Immature natural killer cell (primary cell): ENCODE measurements at places on chromosomes 6 and 20. TPM values are rescaled to one million over a fixed set of nuclear protein-coding genes. Genes with fewer than 3 reads are reported as not detected.
A peak's percentile ranks its signal among the peaks of the same experiment; 100 is the strongest.

GRCh38 chr6:107399935-107400334 lies 59.4 kb downstream of the PDSS2 start:
- DNase-seq: no peak

The RAD21L1 gene
- polyA plus RNA-seq: not detected

DNA sequence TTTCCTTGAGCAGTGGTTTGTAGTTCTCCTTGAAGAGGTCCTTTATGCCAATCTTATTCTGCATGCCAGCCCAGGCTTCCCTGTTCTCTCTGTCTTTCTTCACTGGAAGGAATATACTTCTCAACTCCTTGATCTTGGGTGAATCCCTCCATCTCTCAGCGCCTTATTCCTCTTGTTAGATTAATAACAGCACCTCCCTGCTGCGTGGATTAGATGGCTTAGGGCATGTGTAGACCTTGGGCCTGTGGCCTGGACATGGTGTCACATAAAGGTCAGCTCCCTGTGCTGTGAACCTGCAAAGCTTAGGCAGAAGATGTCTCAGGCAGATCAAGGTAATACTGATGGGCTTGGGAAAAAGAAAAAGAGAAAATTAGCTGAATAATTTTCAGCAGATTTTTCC lies 18.3 kb downstream of the ZNF831 start:
- DNase-seq: no peak

DNA sequence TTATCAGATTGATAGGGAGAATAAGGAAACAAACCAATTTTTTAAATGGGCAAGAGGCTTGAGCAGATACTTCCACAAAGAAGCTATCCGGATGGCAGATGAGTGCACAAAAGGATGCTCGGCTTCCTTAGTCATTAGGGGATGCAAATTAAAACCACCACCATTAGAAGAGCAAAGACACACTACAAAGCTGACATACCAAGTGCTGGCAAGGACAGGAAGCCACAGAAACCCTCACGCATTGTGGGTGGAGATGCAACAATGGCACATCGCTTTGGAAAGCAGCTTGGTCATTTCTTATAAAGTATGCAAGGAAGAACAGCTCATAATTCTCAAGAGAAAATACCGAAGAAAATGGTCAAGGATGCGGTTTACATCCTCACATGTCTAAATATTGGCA lies 19.8 kb downstream of the BFSP1 start:
- peak; percentile 72 for DNase-seq

DNA sequence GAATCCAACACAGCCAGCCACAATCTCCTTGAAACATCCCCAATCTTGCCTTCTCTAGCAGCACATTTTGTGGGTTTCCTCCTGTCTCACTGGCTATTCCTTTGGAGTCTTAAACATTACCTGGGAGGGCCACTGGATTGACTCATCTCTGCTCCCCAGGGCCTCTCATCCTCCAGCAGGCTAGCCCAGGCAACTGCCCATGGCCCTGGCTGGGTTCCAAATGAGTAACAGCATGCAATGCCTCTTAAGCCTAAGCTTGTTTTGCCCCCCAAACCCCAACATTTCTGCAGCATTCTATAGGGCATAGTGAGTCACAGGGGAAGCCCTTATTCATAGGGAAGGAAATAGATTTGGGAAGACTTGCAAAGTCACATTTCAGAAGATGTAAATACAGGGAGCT lies 204.9 kb downstream of the FOXA2 start:
- no peak for DNase-seq

GRCh38 chr20:21936720-21937380 lies 231.4 kb downstream of the PAX1 start:
- no peak for DNase-seq

DNA sequence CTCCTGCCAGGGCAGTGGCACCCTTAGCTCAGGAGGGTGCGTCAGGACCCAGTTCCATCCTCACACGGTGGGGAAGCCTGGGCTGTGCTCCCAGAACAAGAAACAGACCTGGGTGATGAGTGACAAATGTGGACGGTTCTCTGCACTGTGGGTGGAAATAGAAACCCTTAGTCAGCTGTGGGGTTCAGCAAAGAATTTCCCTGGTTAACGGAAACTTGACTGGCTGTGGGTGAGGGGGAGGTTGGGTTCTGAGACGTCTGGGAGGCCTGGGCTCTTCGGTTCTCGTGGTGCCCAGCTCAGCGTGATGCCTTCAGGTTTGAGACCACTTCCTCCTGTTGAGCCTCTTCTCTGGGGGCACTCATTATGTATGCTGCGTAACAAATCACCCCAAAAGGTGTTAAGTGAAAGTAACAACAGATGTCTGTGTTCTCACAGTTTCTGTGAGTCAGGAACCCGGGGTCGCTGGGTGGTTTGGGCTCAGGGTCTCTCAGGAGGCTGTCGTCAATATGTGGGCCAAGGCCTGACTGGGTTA lies 53.1 kb upstream of the FAM83D start:
- peak; percentile 96 for DNase-seq

The TBXT gene
- polyA plus RNA-seq: not detected

The PET117 gene
- 24.9 TPM for polyA plus RNA-seq

- DNase-seq: no peak
These were observed 427.7 kb upstream of the NOX3 start for GRCh38 chr6:155883334-155883731.

DNA sequence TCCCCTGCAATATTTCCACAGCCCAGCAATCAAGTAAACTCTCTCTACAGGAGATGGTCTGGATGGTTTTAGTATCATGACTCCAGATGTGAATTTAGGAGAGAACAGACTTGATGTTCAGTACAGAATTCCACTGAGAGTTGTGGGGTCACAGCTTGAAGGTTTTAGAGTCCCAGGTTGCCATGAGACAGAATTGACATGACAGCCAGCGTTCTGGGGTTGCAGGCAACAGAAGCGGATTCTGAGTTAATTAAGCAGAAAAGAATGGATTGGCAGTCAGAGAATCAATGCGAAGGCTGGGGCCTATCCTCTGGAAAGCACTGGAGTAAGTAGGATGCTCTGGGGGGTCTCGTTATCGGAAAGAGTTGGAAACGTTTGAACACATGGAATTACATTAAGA lies 2.4 kb upstream of the KIAA1755 start:
- DNase-seq: no peak

DNA sequence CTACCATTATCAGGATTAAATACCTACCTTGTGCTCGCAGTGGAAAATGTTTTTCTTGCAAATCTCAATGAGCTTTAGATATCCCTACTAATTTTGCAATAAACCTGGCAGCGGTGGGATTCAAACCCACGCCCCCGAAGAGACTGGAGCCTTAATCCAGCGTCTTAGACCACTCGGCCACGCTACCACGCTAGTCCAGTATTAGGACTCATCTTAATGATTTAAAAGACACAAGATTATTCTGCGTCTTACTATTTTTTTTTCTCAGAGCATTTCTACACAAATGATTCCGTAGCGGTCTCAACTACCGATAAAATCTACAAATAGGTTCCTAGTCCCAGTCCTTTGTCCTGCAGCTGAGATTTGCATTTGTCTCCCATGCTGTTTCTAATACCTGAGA lies 35.2 kb upstream of the ZSCAN23 start:
- DNase-seq: no peak

- DNase-seq: no peak
These were observed 38.6 kb downstream of the ZC2HC1B start for GRCh38 chr6:143902827-143903226.

DNA sequence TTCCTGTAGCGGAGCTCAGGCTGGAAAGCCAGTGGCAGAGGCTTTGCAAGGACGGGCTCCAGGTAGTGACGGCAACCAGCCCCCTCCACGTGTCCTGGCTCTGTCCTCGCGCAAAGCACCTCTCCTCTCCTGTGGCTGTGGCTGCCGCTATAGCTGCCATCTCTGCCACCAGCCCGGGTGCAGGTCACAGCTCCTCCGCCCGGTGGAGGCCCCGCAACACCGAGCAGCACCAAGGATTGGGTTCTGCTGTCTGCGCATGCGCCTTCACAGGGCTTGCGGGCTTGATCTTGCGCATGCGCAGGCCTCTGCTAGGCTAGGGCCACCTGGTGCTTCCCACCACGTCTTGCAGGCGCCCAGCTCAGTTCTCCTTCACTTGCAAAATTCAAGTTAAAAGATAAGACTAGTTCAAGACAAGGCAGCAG lies 625.4 kb downstream of the QKI start:
- peak; percentile 18 for DNase-seq

DNA sequence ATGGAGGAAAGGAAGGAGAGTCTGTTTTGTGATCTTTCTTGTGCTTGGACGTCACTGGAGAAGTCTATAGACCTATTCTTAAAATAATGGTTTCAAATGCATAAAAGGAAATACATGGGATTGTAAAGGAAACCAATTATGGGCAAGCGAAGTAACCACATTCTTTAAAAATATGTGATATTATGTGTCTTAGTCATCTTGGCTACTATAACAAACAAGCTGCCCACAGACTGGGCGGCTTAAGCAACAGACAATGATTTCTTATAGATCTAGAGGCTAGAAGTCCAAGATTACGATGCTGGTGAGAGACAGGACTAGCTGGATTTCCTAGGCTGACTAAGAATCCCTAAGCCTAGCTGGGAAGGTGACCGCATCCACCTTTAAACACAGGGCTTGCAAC lies 49.4 kb upstream of the CD83 start:
- no peak for DNase-seq

- DNase-seq: no peak
These were observed 91.0 kb downstream of the YTHDF1 start for GRCh38 chr20:63124782-63125580.

The PSMB9 gene
- polyA plus RNA-seq: 694 TPM

The CUL9 gene
- polyA plus RNA-seq: 4.4 TPM

GRCh38 chr6:73556836-73557235 lies 36.0 kb upstream of the EEF1A1 start:
- no peak for DNase-seq
